ENCODE measurements at places on chromosomes 2 and 18.

GRCh38 chr18:40423291-40423690, 1531.7 kb upstream of the PIK3C3 start:
- no peak for DNase-seq

- no peak for DNase-seq
Observed at GRCh38 chr2:121884078-121884477, 128.6 kb downstream of the TSN start.

DNA sequence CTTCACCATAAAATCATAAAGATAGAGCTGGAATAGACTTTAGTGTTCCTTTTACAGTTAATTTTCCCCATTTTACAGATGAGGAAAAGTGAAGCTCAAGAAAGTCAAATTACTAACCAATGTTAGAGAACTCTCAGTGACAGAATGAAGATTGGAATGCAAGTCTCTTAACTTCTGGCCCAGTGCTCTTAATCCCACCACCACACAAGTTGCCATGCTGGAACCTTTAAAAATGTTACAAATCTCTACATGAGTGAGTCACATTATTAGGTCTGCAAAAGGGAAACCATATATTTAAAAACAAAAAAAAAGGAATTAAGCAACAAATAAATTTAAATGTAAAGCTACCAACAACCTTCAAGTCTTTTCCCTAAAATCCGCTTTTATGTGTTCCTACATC, 3.5 kb downstream of the NCKAP1 start:
- no peak for DNase-seq

GRCh38 chr2:169222665-169223064, 139.7 kb downstream of the LRP2 start:
- DNase-seq = no peak

- DNase-seq = no peak
Observed at GRCh38 chr2:170163411-170164065, 14.4 kb upstream of the MYO3B start.

DNA sequence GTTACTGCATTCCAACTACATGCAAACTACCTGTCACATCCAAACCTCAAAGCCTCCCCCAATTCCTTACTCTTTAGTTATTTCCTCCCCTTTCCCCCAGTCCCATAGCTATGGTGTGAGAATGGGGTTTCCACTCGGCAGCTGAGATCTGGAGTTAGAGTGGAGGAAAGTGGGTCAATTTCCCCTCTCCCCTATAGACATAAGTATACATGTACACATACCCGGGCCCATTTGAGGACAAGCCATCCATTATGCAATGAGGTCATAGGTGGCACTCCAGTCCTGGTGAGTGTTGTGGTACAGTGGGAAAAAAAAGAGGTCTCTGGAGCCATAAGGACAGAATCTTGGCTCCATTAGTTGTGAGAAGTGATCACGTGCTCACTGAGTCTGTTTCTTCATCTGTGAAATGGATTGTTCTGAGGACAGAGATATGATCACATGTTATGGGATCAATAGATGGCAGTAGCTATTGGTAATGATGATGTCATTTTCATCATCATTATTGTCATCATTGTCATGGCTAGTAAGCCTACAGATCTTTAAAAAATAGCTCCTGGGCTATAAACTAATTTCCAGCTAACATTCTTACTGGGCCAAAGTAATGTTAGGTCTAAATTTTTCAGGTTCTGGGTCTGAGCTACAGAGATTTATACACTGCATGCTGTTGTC, 119.0 kb downstream of the BCL2L11 start:
- no peak for DNase-seq

DNA sequence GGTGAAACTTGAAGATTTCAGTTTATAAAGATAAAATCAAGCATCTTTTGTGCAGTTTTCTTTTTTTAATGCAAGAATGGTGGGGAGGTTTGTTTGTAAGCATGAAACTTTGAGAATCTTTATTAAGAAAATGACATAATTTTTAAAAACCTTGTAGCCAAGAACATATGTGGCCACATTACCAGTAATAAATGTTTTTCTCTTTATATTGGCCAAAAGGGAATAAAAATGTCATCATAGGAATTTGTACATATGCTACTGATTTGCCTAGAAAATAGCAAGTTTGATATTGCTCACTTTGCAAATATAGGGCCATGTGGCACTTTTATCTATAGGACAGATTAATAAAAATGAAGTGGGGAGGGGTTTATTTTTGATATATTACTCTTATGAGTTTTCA, 25.6 kb downstream of the METTL21A start:
- no peak for DNase-seq

DNA sequence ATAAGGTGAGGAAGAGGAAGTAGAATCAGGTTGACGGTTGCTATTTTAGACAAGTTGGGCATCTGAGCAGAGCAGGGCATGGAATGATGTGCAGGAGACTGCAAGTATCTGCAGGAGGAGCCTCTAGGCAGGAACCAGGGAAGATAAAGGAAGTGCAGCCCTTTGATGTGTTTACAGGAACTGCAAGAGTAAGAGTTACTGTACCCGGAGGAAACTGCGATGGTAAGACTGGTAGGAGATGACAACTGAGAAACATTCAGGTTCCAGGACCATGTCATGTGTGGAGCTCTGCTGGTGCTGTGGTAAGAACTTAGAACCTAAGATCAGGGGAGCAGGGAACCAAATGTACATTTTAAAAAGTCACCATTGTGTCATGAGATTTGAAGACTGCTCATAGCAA, 134.3 kb upstream of the STON1 start:
- DNase-seq = no peak

DNA sequence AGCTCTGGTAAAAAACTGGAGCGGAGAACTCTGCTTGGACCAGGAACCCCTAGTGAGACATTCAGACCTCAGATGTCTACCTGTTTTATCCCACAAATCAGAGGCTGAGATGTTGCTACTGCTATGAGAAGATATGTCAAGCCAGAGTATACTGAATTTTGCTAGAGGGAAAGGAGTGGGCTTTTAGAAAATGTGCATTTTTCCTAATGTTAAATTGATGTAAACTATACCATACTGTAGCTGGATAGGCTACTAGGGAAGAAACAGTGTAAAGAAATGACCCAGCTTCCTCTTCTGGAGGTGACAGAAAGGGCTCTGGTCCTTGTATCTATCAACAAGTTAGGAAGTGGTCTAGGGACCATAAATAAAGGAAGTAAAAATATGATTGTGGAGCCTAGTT, 65.0 kb downstream of the SLC39A10 start:
- DNase-seq = no peak

DNA sequence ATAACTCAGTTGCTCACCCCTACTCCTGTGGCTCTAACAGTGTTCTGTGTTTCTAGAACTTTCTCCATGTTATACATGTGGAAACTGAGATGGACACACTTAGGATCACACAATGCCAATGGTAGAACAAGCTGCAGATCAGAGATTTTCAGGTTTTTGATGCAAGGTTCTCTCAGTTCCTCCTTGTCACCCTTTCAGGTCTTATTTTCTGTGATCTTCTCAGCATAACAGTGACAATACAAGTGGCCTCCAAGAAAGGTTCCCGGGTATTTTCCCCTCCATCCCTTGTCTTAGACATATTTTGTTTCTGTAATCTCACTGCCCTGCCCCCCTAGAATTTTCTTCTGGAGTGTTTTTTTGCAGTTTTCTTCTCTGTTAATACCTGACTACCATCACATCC, 6.2 kb upstream of the MGAT5 start:
- no peak for DNase-seq

DNA sequence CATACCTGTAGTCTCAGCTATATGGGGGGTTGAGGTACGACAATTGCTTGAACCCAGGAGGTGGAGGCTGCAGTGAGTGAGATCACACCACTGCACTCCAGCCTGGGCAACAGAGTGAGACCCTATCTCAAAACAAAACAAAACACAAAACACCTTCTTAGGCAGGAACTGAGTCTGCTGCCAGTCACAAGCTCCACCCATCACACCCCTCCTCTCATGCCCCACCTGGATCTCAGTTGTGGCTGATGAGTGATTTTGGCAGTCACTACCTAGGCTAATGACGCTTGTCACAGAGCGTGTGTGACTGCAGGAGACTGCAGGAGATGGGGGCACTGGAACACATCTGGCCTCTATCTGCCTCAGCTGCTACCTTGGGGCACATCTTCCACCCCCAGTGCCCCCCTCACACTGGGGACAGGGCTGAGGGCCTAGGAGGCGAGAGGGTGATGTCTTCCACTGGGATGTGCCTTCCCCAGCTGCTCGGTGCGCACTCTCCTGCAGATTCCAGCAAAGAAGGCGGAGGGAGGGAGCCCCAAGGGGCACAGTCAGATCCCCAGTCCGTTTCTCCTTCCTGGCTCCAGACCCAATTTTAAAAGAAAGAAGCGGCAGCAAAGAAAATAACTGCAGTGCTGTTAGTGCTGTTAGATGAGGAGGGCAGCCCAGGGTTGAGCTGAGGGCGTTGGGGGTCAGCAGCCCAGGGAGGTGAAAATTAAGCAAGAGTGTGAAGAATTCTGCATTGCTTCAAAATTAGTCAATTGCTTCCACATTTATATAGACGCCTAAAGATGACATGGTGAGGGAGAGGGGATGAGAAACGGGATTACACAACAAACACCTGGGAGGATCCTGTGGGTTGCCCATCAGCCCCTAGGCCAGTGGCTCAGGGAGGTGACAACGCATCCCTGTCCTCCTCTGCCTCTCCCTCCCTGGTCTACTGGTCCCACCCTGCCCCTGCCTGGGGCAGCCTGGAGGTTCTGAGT, 143.6 kb upstream of the HAAO start:
- no peak for DNase-seq

GRCh38 chr2:185807351-185807750, 68.7 kb downstream of the FSIP2 start:
- no peak for DNase-seq
